RWPE2 (cell line): ENCODE measurements at places on chromosomes 13 and 19.

GRCh38 chr13:33123066-33123859 lies 107.0 kb downstream of the KL start:
- DNase-seq: no peak

DNA sequence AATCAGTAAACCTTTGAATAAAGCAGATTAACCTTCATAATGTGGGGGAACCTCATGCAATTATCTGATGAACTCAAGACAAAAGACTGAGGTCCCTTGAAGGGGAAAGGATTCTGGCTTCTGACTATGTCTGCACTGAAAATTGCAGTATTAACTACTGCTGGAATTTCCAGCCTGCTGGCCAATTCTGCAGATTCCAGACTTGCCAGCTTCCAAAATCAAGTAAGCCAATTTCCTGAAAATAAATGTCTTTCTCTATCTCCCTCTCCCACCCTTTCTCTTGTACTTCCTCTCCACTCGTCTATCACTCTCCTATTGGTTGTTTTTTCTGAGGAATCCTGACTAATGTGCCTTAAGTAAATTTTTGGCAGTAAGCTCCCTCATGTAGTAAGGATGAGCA lies 1479.9 kb upstream of the PRR20A start:
- no peak for DNase-seq

- no peak for DNase-seq
These were observed 431.7 kb downstream of the SLITRK1 start for GRCh38 chr13:83450591-83450990.

DNA sequence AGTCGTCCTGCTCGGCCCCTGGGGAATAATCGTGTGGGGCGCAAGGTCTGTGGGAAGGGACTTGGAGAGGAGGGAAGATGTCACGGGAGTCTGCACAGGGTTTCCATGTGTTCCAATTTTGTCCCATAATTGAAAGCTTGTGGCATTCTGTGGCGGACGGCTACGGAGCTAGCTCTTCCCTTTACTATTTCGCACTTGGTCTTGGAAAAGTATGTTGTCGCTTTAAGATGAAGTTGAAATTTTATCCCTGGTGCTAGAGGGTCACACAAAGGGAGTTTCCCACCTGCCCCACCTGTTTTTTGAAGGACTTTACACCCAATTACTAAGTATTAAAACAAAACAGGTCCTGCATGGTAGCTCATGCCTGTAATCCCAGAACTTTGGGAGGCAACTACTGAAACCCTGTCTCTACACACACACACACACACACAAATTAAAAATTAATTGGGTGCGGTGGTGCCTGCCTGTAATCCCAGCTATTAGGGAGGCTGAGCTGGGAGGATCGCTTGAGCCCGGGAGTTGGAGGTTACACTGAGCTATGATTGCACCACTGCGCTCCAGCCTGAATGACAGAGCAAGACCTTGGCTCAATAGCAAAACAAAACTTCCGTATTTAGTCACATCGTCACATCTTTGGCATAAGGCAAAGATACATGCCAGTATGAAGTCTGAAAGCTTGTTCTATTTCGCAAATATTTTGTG lies 967 bp upstream of the TPT1 start:
- no peak for DNase-seq

- peak; percentile 9 for DNase-seq
These were observed 11.5 kb downstream of the C13orf46 start for GRCh38 chr13:113962386-113962785.

DNA sequence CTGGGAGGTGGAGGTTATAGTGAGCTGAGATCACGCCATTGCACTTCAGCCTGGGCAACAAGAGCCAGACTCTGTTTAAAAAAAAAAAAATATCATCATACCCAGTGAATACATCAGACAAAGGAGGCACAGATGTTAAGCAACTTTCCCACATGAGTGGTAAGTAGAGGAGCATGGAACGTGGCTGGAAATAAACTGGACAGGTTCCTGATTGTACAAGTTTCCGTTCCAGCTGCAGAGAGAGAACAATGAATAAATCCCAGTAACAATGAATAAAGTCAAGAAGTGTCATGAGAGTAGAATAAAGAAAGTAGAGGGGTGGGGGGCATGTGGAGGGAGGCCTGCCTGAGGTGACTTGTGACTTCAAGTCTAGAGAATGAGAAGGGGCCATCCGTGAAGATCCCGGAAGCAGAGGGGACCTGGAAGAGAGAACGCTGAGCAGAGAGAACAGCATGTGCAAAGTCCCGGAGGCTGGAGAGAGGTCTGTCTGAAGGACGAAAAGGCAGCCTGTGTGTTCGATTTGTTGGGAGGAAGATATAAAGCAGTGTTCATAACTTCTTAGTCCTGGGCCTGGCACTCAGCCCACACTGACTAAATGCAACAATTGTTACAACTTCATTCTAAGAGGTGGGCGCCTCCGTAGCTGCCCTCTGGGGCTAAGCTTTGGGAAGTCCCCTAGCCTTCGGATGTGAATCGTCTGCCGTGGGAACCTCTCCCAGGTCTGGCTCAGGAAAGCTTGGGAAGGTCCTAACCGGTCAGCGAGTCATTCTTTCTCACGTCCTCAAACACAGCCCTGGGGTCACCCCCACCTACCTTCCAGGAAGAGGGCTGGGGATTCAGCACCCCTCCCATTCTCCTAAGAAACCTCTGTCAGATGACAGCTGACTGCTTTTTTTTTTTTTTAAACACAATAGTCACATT lies 15.3 kb upstream of the ARHGEF18 start:
- DNase-seq: no peak

GRCh38 chr13:33537676-33538075 lies 252.1 kb upstream of the STARD13 start:
- no peak for DNase-seq

GRCh38 chr19:56333506-56333905 lies 18.9 kb upstream of the ZSCAN5A start:
- no peak for DNase-seq

- DNase-seq: no peak
These were observed 4.3 kb upstream of the AKAP8L start for GRCh38 chr19:15423130-15423529.
